ENCODE measurements at places on chromosomes 11 and 22.

DNA sequence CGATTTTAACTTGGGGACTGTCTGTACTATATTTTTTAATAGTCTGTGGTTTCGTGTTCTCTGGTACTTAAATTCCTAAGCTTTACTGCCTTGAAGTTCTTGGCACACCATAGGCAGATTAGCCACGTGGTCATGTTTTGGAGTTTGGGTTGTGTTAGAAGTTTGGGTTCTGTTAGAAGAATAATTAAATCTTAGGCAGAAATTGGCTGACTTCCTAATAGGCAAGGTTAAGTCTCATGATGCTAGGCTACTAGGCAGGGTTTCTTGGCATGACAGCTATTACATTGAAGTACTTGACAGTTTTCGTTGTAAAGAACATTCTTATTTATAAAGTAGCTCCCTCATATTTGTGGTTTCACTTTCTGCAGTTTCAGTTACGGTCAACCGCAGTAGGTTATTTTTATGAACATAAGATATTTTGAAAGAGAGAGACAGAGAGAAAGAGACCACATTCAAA, 30.0 kb upstream of the MMP7 start:
- no peak for DNase-seq

- DNase-seq = no peak
These were observed 60.1 kb downstream of the CTSC start for GRCh38 chr11:88277349-88277915.

DNA sequence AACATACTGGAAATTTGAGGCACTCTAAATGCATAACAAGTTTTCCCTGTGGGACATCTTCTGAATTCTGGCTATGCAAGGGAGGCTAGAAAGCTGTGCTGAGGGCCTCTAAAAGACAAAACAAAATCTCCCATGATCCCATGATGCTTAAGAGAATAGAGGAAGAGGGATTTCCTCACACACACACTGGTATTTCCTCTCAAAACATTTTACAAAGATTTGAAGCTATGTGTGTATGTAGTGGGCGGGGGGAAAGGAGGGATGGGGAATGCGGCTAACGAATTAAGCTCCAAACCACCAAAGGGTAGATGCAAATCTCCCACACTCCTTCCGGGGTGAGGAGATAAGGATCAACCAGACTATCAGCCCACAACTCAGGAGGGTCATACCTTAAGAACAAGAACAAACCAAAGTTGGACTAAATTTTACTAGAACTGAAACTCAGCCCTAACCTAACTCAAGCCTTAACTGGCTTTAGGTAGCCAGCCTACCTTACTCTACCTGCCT, 6.0 kb downstream of the OR2AT4 start:
- no peak for DNase-seq

GRCh38 chr11:8058216-8058615, 22.8 kb upstream of the TUB start:
- DNase-seq = no peak
